ENCODE measurements at places on chromosomes 1 and 21. TPM values are rescaled to one million over a fixed set of nuclear protein-coding genes. Genes with fewer than 3 reads are reported as not detected.

Gene TAF13
- 71.2 TPM for total RNA-seq

Gene GJB3
- not detected for total RNA-seq

Gene KLHDC8A
- total RNA-seq = not detected

Gene ANGPTL1
- 23.4 TPM for total RNA-seq

Gene GBP2
- total RNA-seq = 45.9 TPM

Gene SGIP1
- 4.2 TPM for total RNA-seq

Gene C1QTNF12
- total RNA-seq = 2.9 TPM

Gene BRDT
- total RNA-seq = not detected
